Central memory CD8-positive, alpha-beta T cell (primary cell): ENCODE measurements at places on chromosomes 11 and 22.

GRCh38 chr11:70399681-70400112 is 1.4 kb downstream of the CTTN start:
- DNase-seq: no peak
- peak overlapping the region; percentile 80 for H3K4me3 ChIP-seq
- H3K36me3 ChIP-seq: peaks cover 8% of the 10 kb centered on the region

- no peaks in the 10 kb centered on the region for H3K4me1 ChIP-seq
- no peak overlapping the region for H3K4me3 ChIP-seq
- H3K27me3 ChIP-seq: peaks cover 25% of the 10 kb centered on the region
Measured at GRCh38 chr11:19458231-19458630, 217.5 kb upstream of the E2F8 start.

- H3K4me3 ChIP-seq: no peak overlapping the region
- H3K27ac ChIP-seq: no peak overlapping the region
- no peaks in the 10 kb centered on the region for H3K4me1 ChIP-seq
- no peak for DNase-seq
- H3K36me3 ChIP-seq: peaks cover 2% of the 10 kb centered on the region
- no peaks in the 10 kb centered on the region for H3K27me3 ChIP-seq
Measured at GRCh38 chr11:1227551-1228100, 4.8 kb downstream of the MUC5B start.

GRCh38 chr11:123183391-123184099 is 11.5 kb downstream of the CLMP start:
- no peak overlapping the region for H3K27ac ChIP-seq
- DNase-seq: no peak
- no peaks in the 10 kb centered on the region for H3K36me3 ChIP-seq
- H3K4me3 ChIP-seq: no peak overlapping the region
- H3K4me1 ChIP-seq: no peaks in the 10 kb centered on the region
- H3K27me3 ChIP-seq: peaks cover 65% of the 10 kb centered on the region

DNA sequence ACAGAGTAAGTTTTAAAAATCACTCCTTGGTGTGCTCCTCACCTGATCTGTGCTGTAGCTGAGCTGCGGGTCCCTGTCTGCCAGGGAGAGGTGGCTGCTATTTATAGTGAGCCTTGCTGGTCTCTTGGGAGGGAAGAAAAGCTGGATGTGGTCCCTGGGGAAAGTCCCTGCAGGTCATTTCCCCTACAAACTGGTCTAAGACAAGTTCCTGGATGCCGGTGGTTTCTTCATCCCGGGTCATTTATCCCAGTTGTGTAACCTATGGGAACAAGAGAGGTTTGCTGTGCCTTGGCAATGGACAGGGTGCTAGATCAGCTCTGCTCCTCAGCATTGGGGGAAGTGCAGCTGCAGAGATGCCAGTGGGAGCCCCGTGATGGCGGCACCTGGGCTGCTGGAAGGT is at the start of gene SAA2:
Gene SAA2 (minus strand): TSS at position 108 of the 400 bp plus-strand sequence. CDS start 657 bp downstream, outside the sequence.
- H3K4me1 ChIP-seq: peaks cover 18% of the 10 kb centered on the region
- no peaks in the 10 kb centered on the region for H3K27me3 ChIP-seq
- DNase-seq: no peak
- no peak within 1 kb of the TSS for H3K27ac ChIP-seq
- peaks cover 2% of the 10 kb centered on the region for H3K36me3 ChIP-seq

DNA sequence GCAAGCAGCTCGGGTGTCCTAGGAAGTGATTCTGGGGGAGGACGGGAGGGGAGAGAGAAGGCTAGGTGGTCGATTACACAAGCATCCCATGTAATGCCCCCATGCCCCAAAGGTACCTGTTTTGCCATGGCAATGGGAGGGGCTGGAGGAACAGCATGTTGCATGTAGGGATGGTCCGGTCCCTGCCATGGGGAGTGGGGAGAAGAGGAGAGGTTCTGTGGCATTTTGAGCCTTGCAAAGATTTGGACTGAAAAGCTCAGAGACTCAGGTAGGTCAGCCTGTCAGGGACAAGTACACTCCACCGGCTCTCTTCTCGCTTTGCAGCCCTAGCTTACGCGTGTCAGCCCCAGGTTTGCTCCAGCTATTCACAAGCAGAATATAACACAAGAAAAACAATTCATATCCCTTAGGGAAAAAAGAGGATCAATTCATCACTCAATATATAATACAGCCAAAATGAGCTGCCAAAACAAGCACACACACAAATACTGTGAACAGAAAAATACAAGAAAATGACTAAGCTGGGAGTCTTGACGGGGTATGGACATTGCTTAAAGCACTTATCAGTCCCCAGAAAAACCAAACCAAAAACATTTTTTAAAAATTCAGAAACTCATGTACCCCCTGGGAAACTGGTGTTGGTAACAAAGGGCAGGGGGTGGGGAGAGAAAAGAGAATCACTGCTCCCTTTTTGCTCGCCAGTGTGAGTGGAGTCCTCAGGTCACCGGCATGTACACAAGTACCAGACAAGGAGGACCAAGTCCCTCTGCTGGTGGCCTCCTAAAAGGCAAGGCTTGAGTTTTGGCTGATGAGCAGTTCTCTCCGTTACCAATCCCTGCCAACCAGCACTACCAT is 21.6 kb downstream of the APOL5 start:
- DNase-seq: no peak
- H3K4me1 ChIP-seq: no peaks in the 10 kb centered on the region
- no peaks in the 10 kb centered on the region for H3K36me3 ChIP-seq
- H3K27me3 ChIP-seq: peaks cover 55% of the 10 kb centered on the region
- no peak overlapping the region for H3K27ac ChIP-seq

DNA sequence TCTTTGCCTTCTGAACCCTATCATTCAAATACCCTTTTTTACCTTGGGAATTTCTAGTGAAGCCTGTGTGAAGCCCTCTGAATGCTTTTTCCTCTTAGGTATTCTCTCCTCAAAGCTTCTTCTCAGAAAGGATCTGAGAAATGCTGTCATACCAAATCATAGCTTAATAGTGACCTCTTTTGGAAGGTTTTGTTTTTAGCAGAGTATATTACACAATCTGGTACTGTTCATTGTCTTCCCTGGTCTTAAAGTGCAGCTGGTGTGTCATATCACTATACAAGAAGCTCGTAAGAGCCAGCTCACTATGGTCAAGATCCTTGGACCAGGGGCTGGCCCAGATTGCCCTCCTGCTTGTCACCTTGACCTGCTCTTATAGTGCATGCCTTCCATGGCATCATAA is 204.4 kb upstream of the ANO5 start:
- no peak overlapping the region for H3K27ac ChIP-seq
- no peak overlapping the region for H3K4me3 ChIP-seq
- no peaks in the 10 kb centered on the region for H3K27me3 ChIP-seq
- no peak for DNase-seq
- H3K36me3 ChIP-seq: no peaks in the 10 kb centered on the region

DNA sequence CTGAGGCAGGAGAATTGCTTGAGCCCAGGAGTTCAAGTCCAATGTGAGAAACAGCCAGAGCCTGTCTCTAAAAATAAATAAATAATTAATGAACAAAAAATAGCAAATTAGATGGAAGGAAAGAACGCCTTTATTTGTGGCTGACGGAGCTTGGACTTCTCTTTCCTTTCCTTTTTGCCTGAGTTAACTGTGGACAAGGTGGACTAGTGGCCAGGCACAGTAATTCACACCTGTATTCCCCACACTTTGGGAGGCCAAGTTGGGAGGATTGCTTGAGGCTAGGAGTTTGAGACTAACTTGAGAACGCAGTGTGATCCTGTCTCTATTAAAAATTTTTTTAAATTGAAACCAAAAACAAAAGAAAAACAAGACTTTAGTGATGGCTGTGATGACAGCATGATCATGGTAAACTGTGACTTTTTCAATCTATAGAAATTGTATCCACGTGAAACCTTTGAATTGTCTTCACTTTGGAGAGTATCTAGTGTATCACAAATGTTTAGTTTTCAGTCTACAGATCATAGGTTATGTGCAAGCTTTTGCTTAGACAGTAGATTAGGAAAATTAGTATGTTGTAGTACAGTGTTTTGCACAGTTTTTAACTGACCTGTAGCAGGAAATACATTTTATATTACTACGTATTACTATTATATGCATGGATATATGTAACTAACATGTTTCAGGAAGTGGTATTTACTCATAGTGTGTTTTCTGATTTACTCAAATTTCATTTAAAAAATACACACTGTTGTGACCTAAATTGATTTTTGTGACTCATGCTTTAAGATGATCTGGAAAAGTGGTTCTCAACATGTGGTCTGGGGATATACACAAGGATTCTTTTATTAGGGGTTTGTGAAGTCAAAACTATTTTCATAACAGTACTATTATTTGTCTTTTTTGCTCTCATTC is 42.1 kb downstream of the KDM2A start:
- no peaks in the 10 kb centered on the region for H3K27me3 ChIP-seq
- DNase-seq: no peak
- H3K4me3 ChIP-seq: no peak overlapping the region
- peaks cover 22% of the 10 kb centered on the region for H3K36me3 ChIP-seq
- peak overlapping the region; percentile 77 for H3K27ac ChIP-seq

GRCh38 chr11:68912254-68912653 is 8.6 kb downstream of the IGHMBP2 start:
- peaks cover 4% of the 10 kb centered on the region for H3K4me1 ChIP-seq
- no peak for DNase-seq
- H3K27me3 ChIP-seq: no peaks in the 10 kb centered on the region
- no peak overlapping the region for H3K4me3 ChIP-seq
- H3K27ac ChIP-seq: no peak overlapping the region

DNA sequence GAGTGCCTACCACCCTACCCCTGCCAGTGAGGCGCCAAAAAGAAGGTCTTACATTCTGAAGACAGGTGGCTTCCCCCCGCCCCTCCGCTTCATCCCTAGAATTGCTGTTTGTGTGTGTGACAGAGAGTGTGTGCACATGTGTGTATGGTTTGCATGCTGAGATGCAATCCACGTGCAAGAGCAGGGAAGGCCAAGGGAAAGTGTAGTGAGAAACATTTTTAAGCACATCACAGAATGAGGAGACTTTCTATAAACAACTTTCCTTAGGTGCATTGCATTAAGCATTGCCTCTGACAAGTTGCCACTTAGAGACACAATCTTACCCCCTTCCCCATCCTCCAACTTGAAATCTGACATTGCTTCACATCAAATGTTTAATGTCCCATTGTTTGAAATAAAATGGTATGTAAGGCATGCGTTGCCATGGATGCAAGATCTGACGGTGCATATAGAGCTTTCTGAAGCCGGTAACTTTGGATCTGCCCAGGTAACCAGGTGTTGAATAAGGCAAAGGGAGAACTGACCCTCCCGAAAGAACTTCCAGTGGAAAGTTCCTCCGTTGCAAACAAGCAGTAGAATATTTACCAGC is 21.4 kb downstream of the FJX1 start:
- H3K4me1 ChIP-seq: no peaks in the 10 kb centered on the region
- DNase-seq: no peak
- no peaks in the 10 kb centered on the region for H3K36me3 ChIP-seq
- peaks cover 45% of the 10 kb centered on the region for H3K27me3 ChIP-seq
- no peak overlapping the region for H3K27ac ChIP-seq

DNA sequence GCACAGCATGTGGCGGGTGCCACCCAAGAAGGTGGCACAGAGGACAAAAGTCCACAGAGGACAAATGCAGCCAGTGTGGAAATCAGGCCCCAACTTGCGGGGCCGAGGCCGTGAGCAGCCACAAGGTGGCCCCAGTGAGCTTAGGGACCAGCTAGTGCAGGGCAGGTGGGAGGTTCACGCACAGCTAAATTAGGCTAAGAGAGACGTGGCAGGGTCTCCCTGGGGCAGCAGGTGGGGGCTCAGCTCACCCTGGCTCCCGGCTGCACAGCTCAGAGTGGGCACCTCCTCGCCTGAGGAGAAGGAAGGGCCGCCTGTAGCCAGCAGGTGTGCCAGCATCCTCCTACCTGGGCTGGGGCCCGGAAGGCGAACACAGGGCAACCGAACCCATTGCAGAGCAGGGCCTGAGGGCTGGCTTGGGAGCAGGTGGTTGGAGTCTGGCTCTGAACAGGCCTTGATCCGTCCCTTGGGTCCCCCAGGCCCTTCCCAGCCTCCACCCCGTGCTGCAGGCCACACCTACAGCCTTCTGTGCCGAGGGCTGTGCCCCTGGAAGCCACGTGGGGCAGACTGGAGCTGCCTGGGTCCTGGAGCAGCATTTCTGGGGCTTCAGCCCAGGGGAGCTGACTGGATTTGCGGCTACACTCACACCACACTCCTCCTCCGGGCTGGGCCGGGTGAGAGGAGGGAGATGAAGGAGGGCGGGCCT is 26.1 kb upstream of the CELSR1 start:
- peak overlapping the region; percentile 9 for H3K4me3 ChIP-seq
- H3K27ac ChIP-seq: no peak overlapping the region
- no peaks in the 10 kb centered on the region for H3K36me3 ChIP-seq
- DNase-seq: peak; percentile 73
